ENCODE measurements at places on chromosomes 5 and 9.

- DNase-seq, result peak; percentile 15
Observed at GRCh38 chr5:124408738-124409453, 337.5 kb downstream of the ZNF608 start.

- no peak for DNase-seq
Observed at GRCh38 chr9:133256686-133257091, 18.3 kb downstream of the ABO start.

GRCh38 chr9:109205526-109205925, 38.5 kb upstream of the FRRS1L start:
- no peak for DNase-seq

DNA sequence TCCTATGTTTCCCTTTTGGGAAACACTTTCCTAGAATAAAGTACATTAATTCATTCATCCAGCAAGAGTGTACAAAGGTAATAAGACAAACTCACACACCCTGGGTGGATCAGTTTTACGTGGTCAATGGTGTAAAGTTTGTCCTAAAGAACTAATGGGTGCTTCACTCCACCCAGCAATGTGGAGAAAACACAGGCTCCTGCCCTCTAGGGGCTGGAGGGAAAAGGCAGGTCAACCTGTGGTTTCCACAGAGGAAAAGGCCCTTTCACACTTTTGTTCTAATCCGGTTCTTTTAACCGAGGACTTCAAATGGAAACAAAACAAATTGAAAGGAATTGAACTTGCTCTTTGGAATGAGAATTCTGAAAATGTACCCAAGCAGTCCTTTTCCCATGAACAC, 80.9 kb upstream of the SPOCK1 start:
- DNase-seq, result no peak

- DNase-seq, result no peak
Observed at GRCh38 chr5:119666542-119666941, 37.2 kb downstream of the FAM170A start.

GRCh38 chr5:167899490-167900070, 391.9 kb upstream of the WWC1 start:
- peak; percentile 38 for DNase-seq

- no peak for DNase-seq
Observed at GRCh38 chr9:14148501-14149103, 165.3 kb downstream of the NFIB start.

GRCh38 chr9:88041447-88041846, 67.1 kb upstream of the CDK20 start:
- DNase-seq, result no peak

DNA sequence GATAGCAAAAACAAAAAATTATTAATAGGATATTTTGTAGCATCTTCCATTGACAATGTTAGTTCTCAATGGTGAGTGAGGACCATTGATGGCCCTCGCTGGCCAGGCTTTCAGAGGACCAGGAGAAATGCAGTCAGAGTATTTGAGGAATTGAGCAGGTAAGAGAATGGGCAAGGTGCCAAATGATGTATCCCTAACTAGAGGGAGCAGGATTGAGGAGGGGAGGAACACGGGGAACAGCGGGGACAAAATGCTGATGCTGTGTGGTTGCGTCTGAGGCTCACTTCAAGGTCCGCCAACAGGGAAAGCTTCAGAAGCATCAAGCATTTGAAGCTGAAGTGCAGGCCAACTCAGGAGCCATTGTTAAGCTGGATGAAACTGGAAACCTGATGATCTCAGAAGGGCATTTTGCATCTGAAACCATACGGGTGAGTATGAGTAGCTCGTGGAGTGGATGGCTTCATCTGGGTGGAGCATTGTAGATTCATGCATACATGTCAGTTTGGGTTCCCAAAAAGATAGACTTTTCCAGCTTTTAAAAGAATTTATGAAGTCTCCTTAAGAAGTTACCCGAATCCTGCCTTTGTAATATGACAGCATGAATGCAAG, 16.2 kb downstream of the SPTAN1 start:
- no peak for DNase-seq

DNA sequence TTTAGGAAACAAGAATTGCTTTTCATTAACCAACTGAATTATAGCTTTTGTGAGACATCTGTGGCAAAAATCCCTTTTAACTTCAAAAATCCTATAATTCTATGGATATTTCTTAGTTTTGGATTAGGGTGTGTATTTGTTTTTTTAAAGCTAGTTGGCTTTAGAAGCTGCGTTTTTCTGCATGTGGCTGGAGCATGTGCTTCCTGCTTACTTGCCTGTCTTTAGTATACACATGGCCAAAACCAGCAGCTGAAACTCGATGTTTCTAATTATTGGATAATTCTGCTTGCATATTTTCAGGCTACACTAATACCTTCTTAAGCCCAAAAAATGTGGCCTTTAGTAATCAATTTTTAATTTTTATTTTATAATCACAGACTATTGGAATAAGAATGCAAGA, 8.9 kb downstream of the RECK start:
- no peak for DNase-seq

- no peak for DNase-seq
Observed at GRCh38 chr5:42881416-42882117, 69.9 kb upstream of the SELENOP start.

DNA sequence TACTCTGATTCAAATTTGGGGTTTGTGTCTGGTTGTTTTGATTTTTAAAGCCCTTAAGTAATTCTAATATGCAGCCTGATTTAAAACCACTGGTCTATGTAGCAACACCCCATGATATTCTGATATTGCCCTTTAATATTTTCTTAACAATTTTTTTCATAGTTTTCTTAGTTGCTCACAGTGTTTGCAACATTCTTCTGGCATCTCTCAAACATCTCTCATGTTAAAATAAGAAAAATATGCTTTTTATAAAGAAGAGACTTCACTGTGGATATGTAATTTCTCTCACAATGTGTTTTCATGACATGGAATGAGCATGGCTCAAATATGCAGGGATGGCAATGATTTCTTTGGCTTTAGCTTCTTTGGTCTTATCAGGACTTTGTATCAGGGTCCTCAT, 183.7 kb downstream of the TAF11L14 start:
- DNase-seq, result peak; percentile 85

DNA sequence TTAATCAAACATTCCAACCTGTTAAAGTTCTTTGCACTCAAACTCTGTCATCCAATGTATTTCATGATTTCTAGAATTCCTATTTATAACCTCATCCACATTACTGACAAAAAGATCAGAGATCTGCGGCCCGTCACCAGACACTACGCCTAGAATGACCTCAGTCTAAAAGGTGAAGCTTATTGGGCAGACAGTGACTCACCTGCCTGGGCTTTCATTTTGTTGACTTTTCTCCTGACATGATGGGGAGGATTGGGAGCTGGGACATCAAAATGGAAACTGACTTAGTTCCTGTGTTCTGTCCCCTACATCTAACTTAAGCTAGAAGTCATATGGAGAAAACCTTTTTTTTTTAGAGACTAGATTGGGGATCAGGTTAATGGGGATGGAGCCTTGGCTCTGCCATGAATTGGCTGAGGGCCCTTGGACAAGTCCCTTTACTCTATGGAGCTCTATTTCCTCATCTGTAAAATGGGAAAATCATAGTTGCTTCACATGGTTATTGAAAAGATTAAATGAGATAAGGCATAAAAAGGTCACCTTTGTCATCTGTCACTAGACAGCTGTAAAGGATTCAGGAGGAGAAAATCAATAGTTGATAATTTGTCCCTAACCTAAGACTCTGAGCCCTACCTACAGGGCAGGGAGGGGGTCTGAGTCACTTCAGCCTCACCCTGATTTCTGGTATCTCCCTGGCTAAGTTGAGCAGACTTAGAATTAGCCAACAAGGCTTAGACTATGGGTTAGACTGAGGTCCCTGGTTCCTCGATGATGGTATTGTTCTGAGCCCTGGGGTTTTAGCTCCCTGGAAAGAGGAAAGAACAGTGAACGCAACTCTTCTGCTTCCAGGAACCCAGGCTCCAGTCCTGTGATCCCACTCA, 224.8 kb upstream of the TBC1D2 start:
- DNase-seq, result peak; percentile 26

GRCh38 chr5:76099286-76099702, 16.1 kb downstream of the SV2C start:
- DNase-seq, result no peak

Measured in fibroblast of skin of back (primary cell).